IPS-NIHi11 (cell line): ENCODE measurements at places on chromosomes 5 and 9.

DNA sequence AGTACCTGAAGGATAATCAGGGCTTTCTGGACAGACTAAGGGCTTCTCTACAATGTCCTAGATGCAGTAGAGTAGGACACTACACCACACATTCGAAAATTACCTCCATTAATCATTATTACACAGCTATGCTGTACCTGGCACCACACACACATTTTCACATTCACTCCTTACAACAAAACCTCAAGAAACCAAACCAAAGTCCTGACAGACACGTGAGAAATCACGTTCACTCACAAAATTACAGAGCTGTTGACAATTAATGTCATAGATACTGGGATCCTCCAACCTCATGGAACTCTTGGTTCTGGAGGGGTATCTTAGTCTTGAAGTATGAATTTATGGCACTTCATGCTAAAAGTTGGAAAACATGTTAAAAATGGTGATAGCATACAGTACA, 16.3 kb downstream of the UBQLN1 start:
- DNase-seq: no peak

DNA sequence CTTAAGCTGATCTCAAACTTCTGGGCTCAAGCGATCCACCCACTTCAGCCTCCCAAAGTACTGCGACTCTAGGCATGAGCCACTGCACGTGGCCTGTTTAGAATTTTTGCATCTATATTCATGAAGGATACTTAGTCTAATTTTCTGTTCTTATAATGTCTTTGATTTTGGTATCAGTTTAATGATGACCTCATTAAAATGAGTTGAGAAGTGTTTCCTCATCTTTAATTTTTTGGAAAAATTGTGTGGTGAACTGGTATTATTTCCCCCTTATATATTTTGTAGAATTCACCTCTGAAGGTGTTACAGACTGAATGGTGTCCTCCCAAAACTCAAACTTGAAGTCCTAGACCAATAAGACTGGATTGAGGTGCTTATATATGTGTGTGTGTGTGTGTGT, 46.5 kb downstream of the ANKRD31 start:
- DNase-seq: no peak

- no peak for DNase-seq
Observed at GRCh38 chr9:122562134-122562760, 9.3 kb downstream of the OR1N2 start.

GRCh38 chr5:178762391-178762790, 31.9 kb upstream of the ZNF354A start:
- no peak for DNase-seq

DNA sequence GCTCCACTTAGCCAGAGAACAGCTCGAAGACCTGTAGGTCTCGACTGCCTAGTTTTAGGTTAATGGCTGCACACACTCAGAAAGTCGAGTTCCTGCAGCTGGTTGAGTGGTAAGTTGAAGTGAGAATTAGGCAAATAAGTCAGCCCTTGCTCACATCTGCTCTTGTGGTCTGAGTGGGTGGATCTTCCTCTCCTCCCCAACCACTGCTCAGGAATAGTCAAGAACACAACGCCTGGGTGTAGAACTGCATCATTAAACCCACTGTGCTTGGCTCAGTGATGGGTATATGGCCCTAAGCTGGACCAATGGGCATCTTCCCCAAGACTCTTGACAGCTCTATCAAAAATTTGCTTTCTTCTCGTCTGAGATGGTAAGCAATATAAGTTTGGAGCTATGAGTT, 20.9 kb upstream of the ADAM19 start:
- DNase-seq: no peak

GRCh38 chr5:110838961-110839360, 100.2 kb downstream of the SLC25A46 start:
- no peak for DNase-seq
